Activated CD4-positive, alpha-beta T cell treated with anti-CD3 and anti-CD28 coated beads, Interleukin-2, amount 10 ng/mL, durations not matched to agents 7 days and 5 days (primary cell): ENCODE measurements at places on chromosomes 5 and 9.

- DNase-seq, result peak; percentile 35
Measured at GRCh38 chr9:7234144-7234543, 476.4 kb downstream of the KDM4C start.

GRCh38 chr5:80747922-80748321 lies 93.1 kb upstream of the DHFR start:
- DNase-seq, result no peak

DNA sequence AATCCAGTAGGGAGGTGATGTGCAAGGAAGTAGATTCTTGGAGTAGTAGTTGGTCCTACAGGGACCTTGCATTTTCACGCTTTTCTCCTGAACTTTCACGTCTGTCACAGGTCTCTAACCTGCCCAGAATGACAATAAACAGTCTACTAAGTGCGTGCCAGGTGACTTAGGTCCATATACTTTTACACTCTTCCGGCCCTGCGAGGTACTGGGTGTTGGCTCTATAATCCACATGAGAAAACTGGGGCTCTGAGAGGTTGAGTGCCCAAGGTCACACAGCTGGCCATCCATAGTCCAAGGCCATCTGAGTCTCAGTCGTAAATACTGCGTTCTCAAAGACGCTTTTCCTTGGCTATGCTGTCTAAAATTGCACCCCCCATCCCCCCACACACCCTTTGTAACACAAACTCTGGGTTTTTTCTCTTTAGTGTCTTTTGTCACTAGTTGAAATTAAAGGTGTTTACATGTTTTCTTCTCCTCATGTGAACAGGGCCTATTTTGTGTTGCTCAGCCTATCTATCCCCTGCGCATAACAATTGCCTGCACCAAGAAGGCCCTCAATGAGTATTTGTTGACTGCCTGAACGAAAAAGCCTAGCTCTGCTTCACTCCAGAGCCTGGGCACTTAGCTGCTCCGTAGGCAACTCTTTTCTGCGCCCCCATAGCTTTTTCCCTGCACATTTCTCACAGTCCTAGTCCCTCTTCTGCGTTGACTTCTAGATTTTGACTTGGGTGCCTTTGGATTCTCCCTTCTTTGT lies 943 bp downstream of the SFXN1 start:
- DNase-seq, result no peak

- DNase-seq, result no peak
Measured at GRCh38 chr9:89353989-89354388, 35.7 kb downstream of the SECISBP2 start.

GRCh38 chr5:96658272-96658671 lies 3.9 kb upstream of the CAST start:
- DNase-seq, result no peak

DNA sequence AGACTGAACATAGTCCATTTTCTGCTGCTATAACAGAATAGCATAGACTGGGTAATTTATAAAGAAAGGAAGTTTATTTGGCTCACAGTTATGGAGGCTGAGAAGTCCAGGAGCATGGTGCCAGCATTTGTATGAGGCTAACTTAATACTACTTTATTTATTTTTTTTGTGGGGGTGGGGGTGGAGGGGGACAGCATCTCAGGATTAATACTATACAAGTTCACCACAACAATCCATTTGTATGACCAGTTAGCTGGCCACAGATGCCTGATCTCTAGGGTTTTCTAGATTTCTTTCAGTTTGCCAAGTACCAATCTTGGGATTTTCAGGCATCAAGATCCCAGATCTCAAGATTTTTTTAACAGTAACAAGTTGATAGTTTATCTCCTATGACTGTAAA lies 20.3 kb downstream of the ANGPTL2 start:
- no peak for DNase-seq

DNA sequence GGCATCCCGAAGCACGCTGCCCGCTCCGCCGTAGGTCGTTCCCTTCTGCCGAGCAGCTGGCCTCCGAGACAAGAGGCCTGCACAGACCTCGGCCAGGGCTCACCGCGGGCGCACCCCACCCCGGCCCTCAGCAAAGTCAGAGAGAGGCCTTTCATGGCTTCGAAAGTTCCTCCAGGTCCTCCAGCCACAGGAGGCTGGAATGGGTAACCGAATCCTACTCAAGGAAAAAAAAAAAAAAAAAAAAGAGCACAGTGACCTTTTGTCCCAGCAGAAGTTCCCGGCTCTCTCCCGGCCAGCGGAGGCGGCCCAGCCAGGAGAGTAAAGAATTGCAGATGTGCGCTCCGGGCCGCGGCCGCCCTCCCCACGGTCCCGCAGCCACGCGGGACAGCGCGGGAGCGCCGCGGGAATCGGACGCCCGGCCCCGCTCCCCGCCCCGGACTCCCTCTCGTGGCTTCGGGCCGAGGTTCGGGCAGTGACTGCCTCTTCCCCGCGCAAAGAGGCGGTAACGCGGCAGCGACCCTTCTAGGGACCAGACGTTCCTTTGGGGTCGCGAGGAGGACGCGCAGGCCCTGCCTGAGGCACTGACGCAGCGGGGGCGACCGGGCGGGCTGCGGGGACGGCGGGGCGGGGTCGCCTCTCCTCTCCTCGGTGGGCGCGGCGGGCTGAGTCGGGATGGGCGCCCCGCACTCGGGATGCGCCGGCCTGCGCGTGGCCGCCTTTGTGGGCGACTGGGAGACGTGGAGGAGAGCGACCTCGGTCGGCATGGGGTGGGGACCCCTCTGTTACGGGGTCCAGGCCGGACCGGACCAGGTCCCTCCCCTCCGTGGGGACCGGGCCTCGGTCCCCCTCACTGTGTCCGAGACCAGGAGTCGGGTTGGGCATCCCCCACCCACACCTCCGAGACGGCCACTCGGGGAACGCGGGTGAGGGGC lies 754 bp downstream of the GFPT2 start:
- no peak for DNase-seq

GRCh38 chr5:89706731-89707130 lies 702.8 kb downstream of the CETN3 start:
- no peak for DNase-seq

DNA sequence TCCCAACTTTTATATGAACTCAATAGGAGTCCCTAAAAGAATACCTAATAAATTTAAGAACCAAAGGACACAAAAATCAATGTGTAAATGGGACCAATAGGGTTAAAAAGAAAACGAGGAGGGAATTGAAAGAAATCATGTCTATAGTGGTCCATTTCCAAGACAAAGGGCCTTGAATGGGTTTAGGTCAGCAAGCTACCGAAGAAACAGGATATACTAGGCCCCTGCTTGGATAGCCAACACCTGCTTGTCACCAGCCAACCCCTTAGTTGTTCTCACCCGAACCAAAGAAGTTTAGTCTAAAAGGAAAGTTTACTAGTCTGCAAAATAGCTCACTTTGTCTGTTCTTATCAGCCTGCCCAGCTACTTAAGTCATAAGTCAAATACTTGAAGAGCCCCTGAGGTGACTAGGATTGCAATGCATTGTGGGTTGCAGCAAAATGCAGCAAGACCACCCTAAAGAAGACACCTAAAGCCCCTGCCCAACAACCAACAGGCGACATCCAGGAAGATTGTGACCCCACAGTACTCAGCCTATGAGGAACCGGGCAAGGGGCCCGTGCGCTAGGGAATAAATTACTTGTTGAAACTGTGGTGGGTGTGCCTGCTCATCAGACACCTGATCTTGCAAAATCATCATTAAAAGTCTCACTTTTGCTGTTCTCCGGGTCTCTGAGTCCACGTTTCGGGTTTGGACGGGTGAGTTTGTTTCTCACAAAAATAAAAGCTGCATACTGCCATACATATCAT lies 183.9 kb upstream of the PPP1R26 start:
- no peak for DNase-seq

DNA sequence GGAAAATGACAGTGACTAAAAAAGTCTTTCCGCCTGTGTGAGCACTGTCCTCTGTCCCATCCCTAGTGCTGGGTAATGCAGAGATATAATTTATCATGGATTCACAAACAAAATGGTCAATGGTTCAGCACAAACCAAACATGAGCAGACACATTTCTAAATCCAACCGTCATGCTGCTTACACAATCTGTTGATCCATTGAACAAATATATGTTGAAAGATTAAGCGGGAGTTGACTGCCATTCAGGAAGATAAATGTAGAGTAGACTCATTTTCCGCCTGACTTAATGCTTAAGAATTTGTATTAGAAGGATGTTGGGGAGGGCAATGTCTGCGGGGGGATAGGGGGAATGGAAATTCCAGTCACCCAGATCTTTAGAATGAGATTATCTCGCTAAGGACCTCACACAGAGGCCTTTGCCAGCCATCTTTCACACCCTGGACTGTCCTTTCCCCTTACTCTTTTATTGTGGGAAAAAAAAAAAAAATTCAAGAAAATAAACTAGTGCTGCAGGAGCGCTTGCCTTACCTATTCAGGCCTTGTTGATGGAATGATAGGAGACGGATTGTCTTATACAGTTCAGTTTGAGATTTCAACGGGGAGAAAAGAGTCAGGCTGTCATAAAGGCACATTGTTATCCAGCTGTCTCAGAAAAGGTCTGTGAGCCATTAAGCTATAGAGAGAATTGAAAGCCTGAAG lies 153.7 kb downstream of the TLE1 start:
- no peak for DNase-seq

DNA sequence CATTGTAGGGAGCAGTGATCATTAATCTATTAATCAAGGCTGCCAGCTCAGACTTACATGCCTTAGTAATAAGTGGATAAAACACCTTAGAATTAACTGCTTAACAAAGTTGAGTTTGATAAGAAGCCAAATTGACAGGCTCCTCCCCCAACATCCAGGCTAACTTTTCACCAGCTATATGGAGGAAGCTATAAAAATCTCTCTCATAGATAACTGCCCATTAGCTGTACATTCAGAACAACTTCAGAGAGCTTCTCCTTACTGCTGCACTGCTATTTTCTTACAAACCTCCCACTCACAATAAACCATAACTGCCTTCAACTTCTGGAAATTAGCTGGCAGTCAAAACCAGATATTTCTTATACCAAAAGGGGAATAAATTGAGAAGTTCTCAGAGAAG lies 364.1 kb downstream of the PRELID2 start:
- DNase-seq, result no peak

- DNase-seq, result no peak
Measured at GRCh38 chr5:150517272-150518152, 9.6 kb downstream of the NDST1 start.

DNA sequence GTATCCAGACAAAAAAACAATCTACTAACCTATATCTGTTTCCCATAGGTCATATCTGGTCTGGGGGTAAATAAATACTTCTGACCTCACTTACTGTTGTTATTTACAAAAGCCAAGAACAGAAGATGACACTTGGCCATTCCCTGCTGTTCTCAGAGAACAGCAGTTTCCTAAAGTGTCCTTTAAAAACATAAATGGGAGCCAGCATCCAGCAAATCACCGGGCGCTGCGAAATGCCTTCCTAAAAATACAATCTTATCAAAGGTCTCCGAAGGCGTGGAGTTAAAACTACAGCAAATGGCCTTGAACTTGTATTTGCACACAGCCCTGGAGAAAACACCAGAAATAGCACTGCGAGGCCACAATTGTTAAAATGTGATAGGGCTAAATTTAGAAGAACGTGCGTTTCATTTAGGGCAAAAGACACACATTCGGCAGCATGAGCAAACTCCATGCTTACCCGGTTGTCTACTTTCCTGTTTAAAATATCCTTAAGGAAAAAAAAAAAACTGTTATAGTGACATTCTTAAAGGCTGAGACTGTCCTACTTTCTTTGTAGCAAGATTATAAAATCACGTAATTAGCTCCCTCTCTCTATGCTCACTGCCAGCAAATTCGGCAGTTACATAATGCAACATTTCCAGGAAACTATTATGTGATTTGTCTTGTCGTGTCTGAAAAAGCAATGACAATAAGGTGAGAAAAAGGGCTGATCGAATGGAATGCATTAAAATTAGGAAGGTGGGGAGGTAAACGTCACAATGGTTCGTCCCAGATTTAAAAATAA lies 1.5 kb downstream of the NFIL3 start:
- DNase-seq, result no peak

DNA sequence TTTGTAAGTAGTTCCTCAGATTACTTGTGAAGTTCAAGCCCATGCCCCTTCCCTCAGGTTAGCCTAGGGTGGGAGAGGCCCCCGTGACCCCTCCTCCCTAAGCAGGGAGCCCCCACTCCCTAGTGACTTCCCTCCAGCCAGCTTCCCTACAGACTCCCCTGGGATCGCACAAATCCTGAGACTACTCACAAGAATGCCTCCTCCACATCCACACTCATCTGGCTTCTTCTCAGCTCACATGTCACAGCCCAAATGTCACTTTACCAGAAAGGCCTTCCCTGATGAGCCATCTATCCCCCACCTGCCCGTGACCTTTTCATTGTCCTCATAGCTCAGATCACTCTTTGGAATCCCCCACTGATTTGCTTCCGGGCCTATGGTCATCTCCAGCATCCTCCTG lies 96.7 kb upstream of the ARAP3 start:
- DNase-seq, result no peak

- DNase-seq, result no peak
Measured at GRCh38 chr5:14597080-14597479, 15.5 kb downstream of the OTULINL start.

DNA sequence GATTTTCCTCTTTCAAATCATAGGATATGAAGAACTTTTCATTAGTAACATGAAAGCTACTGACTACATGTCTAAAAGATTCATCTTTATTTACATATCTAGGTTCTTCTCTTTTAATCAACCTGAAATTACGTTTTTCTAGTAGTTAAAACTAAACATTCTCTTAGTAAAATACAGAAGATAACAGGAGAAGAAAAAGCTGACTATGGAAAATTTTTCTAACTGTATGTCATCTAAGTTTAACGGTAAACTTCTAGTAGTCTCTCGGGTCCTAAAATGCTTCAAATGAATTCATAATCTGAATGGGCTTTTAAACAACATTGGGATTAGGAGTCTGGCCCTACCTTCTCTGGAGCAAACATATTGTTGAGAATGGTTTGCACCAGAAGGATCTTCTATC lies 151.9 kb downstream of the PDE4D start:
- no peak for DNase-seq

DNA sequence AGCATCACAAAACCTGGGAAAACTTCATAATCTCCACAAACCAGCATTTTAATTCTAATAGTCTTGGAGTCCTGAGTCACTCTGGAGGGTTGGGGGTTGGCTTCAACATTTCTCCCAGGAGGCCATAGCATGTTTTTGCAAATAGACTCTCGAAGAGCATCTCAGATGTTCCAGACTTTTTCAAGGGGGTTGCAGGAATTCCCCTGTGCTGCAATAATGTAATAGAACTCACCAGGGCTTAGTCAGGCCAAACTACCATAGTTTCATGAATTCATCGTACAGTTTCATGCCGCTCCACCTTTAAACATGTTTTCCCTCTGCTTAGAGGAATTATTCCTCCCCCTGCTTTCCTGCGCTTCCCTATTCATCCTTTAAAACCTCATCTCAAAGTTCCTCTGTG lies 499.5 kb upstream of the KLF4 start:
- DNase-seq, result no peak

GRCh38 chr5:11588803-11589202 lies 315.4 kb downstream of the CTNND2 start:
- no peak for DNase-seq

DNA sequence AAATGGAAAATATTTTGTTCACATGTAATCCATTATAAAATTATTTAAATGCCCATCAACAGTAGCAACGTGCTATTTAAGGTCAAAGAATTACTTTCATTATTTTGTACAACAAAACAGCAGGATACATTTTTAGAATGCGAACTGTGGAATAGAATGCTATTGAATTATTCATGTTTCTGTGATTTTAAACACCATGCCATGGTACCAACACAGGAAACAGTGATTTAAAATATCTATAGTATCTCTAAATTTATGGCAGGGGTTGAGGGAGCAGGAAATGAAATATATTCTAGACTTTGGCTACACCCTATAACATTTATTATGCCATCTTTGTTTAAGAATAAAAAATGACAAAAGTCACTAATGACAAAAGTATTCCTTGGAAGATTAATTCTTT lies 62.4 kb downstream of the DROSHA start:
- DNase-seq, result no peak
